Activated naive CD8-positive, alpha-beta T cell treated with anti-CD3 and anti-CD28 coated beads for 36 hours (primary cell): ENCODE measurements at places on chromosomes 5 and 9. TPM values are rescaled to one million over a fixed set of nuclear protein-coding genes. Genes with fewer than 3 reads are reported as not detected.

The PRR7 gene
- total RNA-seq = 21.8 TPM

The AQP3 gene
- total RNA-seq = 2.3 TPM

The FRMD3 gene
- 0.80 TPM for total RNA-seq

- no peak for DNase-seq
Observed at GRCh38 chr5:103444333-103445038, 118.1 kb downstream of the NUDT12 start.

DNA sequence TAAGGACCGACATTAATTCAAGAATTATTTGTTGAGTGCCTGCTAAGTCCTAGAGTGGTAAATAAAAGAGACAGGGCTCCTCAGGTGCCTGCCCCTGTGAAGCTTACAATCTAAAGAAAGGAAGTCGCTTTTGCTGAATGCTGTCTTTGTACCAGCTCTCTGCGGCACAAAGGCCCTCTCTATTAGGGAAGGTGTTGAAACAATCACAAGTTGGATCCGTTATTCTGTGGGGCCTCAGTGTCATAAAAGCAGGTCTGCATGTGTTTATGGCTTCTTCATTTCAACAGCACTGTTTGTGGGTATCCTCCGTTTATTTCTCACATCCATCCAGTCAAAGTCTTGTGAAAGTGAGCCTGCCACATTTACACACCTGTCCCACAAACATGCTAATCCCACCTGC is 7.0 kb upstream of the MVB12B start:
- no peak for DNase-seq
